CD4-positive, alpha-beta T cell treated with Interleukin-17A for 4 hours (primary cell): ENCODE measurements at places on chromosomes 6 and 20.

- DNase-seq, result no peak
Observed at GRCh38 chr6:111727041-111727440, 121.4 kb upstream of the TRAF3IP2 start.

DNA sequence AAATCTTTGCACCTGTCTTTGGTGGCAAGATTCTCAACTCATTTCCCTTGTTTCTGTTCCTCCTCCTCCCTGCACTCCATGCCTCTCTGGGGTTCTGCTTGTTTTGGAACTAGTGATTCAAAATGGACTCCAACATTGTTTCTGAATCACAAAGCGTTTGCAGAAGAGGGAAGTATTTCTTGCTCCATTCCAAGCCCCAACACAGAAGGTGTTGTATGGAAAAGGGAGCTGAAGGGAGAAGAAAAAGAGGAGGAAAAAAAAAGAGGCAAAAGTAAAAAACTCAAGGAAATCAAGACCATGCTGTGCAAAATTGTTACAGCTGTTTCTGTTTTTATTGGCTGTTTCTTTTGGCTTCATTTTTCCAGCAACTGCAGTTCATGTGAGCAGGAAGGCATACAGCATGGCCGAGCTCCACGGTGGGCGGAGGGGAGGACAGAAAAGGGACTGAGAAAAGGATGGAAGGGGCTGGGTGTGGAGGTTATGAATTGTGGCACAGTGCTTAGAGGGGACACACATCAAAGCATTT, 66.9 kb upstream of the PRL start:
- no peak for DNase-seq

DNA sequence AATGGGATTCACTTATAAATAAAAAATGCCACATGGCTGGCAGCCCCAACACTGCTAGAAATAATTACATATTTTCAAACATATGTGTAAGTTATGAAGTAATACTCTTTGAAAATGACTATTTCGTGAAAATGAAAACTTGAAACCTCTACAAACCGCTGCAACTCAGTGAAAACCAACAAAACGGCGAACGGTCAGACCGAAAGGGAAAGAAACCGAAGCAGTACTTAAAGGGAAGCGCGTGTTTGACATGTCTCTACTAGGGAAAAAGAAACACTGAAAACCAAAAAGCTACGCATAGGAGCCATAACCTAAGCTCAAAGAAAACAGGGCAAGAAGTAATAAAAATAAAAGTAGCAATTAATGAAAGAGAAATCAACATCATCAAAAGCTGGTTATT, 121.0 kb upstream of the GGTLC1 start:
- DNase-seq, result no peak

DNA sequence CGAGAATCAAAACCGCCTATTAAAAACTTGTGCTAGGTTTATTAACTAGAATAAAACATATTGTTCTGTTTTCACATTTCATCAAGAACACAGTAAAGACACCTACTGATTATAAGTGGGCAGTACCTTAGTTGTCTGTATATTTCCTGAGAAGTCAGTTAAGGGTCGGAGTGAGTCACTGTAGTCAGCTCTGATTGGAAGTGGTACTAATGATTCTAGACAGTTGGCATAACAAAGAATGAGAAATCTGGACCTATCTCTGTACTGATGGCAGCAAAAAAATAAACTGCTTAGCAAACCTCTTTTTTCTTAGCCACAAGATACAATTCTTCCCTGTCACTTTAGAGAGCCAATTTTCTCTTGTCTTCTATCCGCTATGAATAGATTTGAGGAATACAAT, 387.3 kb upstream of the ADGRB3 start:
- DNase-seq, result no peak

- DNase-seq, result no peak
Observed at GRCh38 chr6:53845280-53846195, 50.7 kb downstream of the LRRC1 start.

DNA sequence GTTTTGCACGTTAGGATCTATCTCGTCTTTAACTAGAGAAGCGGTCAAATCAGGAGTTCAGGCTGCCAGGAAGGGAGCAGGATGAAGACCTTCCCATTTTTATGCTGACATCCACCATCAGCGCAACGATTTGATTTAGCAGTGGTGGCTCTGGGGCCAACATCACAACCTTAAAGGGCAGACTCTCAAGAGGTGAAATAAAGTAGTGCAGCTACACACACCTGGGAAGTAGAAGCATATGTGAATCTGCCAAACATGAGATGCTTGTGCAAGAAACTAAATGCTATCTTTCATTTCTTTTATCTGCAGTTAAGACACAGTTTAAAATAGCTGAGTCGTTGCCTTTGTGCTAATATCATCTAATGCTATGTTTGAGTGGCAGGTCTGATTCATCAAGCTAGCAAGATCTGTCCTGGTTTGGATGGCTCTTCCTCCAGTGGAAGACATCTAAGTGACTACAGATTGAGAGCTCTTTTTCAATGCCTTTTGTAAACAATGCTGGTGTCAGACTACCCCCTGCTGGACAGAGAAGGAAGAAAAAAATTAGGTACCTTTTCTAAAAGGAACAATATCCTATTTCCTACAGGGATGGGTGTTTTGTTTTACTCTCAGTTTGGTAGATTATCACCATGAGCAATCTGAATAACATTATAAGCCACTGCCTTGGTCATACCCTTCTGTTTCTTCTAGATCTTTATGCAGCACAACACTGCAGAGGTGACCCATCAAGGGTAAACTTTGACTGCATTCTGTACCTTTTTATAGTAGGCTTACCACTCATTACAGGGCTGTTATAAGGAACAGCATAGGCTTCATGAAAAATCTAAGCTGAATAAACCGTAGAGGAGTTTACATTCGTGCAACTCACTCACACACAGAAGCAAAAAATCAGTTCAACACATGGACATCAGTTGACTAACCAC, 171.6 kb upstream of the FBXL4 start:
- peak; percentile 13 for DNase-seq
